ENCODE measurements at places on chromosomes 7 and 10. TPM values are rescaled to one million over a fixed set of nuclear protein-coding genes. Genes with fewer than 3 reads are reported as not detected.
A peak's percentile ranks its signal among the peaks of the same experiment; 100 is the strongest.

- no peak for DNase-seq
- H3K4me1 ChIP-seq, result no peaks in the 10 kb centered on the region
- no peaks in the 10 kb centered on the region for H3K36me3 ChIP-seq
- H3K27me3 ChIP-seq, result no peaks in the 10 kb centered on the region
- H3K27ac ChIP-seq, result no peak overlapping the region
Measured at GRCh38 chr10:42942279-42942950, 134.5 kb upstream of the RET start.

DNA sequence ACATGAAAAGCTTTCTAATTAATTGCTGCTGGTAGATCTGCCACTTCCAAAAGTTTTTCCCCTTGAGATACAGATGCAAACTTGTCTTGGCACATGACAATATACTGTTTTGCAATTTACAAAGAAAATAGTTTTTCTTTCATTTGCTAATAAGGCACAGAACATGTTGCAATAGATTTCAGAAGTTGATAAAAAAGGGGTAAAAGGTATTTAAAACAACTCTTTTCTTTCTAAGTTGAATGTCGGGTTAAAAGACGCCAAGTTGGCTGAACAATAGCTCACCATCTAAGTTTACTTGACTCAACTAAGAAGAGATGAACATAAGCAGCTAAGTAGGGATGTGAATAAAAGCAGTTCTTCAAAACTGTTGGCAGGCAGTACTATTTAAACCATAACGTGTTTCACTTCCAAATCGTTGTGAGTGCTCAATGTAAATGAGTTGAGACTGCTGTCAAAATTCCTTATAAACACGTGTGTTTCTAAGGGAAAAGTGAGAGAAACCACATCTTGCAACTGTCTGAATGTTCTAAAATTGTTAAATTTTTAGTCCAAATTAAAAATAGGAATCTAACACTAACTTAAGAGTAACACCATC, 14.5 kb upstream of the THSD7A start:
- no peaks in the 10 kb centered on the region for H3K27me3 ChIP-seq
- H3K36me3 ChIP-seq, result no peaks in the 10 kb centered on the region
- no peak for DNase-seq

GRCh38 chr10:102581981-102582580, 62.2 kb upstream of the TRIM8 start:
- H3K4me3 ChIP-seq, result no peak overlapping the region
- no peaks in the 10 kb centered on the region for H3K27me3 ChIP-seq
- no peak for DNase-seq

DNA sequence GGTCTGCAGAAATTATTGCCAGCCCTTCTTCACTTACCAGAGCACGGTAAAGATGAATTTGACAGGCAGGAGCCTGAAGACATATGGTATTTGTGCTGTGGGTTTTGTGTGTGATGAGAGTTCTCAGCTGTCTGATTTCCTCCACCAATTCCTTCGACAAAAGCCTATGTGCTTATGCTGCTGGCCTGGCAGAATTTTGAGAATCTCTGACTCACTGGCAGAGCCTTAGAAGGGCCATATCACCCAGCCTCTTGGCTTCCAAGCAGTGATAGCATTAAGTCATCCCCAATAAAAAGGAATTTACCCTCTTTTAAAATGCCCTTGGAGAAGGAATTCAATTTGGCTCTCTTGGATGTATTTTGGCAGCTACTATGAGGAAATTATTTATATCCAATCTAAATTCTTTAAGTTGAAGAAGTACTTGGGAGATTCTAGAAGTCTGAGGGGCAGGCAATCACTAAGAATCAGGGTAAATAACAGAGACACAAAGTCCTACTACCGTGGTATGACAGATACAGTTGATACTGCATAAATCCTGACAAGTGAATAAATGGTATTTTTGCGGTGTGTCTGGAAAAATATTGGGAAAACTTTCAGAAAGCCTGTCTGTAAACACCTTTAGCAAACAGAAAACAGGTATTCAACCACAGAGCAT, 68.6 kb upstream of the EFCAB10 start:
- H3K4me1 ChIP-seq, result no peaks in the 10 kb centered on the region
- DNase-seq, result no peak
- H3K36me3 ChIP-seq, result peaks cover 38% of the 10 kb centered on the region
- H3K27ac ChIP-seq, result no peak overlapping the region
- H3K4me3 ChIP-seq, result no peak overlapping the region
- no peaks in the 10 kb centered on the region for H3K27me3 ChIP-seq

DNA sequence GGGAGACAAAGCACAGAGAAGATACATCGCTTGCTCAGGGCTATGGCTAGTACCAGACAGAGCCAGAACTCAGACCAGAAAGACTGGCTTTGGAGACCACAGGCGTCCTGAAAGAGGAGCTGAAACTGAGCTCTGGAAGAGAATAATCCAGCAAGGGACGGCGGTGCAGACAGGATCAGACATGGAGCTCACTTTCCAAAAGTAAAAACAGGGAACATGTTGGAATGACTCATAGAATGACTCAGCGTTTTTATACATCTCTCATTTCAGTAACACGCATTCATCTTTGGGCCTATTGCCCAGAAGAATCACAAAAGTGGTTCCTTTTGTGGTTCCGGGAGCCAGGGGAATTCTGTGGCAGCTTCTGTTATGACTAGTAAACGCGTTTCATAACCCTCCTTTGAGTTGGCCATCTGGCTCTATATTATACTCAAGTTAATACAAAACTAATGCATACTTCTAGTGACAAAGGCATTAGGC, 37.2 kb downstream of the PLEKHS1 start:
- no peaks in the 10 kb centered on the region for H3K4me1 ChIP-seq
- H3K4me3 ChIP-seq, result no peak overlapping the region
- H3K36me3 ChIP-seq, result no peaks in the 10 kb centered on the region
- peak; percentile 23 for DNase-seq
- no peaks in the 10 kb centered on the region for H3K27me3 ChIP-seq

DNA sequence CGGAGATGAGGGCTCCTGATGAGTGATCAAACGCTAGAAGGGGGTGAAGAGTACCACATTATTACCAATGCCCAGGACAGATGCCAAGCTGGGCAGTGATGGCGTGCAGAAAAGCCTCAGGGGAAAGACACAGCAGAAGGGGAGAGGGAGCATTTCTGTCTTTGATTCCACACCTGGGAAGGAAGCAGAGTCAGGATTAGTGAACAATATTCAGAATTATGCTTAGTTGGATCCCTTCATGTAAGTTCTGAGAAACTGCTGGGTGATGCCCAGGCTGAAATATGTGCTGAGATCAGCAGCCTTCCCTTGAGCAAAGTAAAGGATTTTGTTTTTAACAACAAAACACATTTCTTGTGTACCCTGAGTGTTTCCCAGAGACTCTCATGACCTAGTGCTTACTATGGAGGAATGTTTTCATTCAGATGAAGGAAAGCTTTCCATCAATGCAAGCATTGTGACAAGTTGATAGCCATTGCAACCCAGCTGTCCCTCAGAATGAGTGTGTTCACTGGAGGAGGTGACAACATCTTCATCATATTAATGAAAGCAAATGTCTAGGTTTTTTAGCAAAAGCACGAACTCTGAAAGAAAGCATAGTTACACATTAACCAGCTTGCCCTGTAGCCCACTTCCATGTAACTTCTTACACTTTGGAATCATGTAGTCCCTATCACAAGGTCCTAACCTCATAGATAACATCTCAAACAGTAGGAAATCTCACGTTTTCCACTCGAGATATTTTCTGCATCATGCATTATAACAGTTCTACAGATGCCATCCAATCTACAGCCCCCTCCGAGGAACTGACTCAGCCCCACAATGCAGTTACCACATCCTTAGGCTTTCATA, 23.8 kb upstream of the AKR1C1 start:
- H3K27ac ChIP-seq, result no peak overlapping the region
- H3K36me3 ChIP-seq, result no peaks in the 10 kb centered on the region
- H3K27me3 ChIP-seq, result no peaks in the 10 kb centered on the region
- H3K4me1 ChIP-seq, result no peaks in the 10 kb centered on the region
- DNase-seq, result no peak

- no peak overlapping the region for H3K27ac ChIP-seq
- no peak for DNase-seq
- H3K4me3 ChIP-seq, result no peak overlapping the region
- H3K36me3 ChIP-seq, result no peaks in the 10 kb centered on the region
- H3K4me1 ChIP-seq, result peaks cover 10% of the 10 kb centered on the region
- peaks cover 7% of the 10 kb centered on the region for H3K27me3 ChIP-seq
Measured at GRCh38 chr7:156608173-156608478, 32.4 kb upstream of the RNF32 start.

GRCh38 chr10:110765513-110766319, 106.0 kb upstream of the PDCD4 start:
- no peaks in the 10 kb centered on the region for H3K27me3 ChIP-seq
- no peak overlapping the region for H3K27ac ChIP-seq
- H3K36me3 ChIP-seq, result no peaks in the 10 kb centered on the region
- no peaks in the 10 kb centered on the region for H3K4me1 ChIP-seq
- no peak for DNase-seq
- H3K4me3 ChIP-seq, result no peak overlapping the region

DNA sequence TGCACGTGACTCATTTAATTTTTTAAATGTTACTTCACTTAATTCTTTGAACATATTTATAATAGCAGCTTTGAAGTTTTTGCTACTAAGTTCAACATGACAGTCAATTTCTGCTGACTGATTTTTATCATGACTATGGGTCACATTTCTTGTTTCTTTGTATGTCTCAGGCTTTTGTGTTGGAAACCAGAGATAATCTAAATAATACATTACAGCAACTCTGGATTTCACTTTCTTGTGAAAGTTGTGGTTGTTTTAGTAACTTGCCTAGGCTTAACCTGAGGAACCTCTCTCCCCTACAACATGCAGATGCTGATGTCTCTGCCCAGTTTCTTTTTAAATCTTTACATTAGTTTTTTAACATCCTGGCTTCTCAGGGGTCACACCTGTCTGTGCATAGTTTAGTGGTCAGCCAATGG, 180.8 kb downstream of the CCDC71L start:
- no peak overlapping the region for H3K27ac ChIP-seq
- H3K4me1 ChIP-seq, result no peaks in the 10 kb centered on the region
- H3K4me3 ChIP-seq, result no peak overlapping the region
- H3K36me3 ChIP-seq, result no peaks in the 10 kb centered on the region
- H3K27me3 ChIP-seq, result no peaks in the 10 kb centered on the region

DNA sequence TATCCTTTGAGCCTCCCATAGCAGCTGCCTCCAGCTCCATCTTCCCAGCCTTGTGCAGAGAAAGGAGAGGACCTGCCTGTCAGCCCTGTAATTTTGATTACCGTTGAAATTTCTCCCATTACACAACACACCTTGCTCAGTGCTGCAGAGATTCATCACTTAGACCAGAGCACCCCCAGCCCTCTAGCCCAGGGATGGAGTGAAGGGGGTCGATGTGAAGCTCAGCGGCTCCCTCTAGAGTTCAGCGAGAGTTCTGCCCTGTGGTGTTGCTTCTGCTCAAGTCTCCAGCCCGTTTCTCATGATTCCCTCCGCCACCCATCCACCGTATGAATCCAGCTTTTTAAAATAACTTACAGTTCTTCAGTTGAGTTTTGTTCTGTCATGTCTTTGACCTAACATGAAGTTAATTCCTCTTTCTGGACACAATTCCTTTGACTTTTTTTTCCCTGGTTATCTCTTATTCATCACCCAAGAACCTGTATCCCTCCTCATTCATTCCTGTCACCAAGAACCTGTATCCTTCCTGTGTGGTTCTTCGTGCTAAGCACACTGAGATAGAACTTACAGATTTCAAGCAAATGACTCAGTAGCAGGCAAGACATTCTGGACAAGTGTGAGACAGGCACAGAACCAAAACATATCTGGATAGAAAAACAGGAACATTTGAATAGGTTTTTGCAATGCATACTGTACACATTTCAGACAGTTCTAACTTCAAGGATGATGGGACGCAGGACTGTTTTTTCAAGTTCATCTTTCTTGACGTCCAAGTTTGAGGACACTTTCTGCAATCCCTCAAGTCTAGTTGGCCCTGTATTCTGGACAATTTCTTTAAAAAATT, 35.0 kb upstream of the ZNF32 start:
- H3K36me3 ChIP-seq, result no peaks in the 10 kb centered on the region
- H3K27ac ChIP-seq, result no peak overlapping the region
- DNase-seq, result no peak
- H3K27me3 ChIP-seq, result no peaks in the 10 kb centered on the region
- no peaks in the 10 kb centered on the region for H3K4me1 ChIP-seq

- no peak overlapping the region for H3K4me3 ChIP-seq
- DNase-seq, result no peak
- no peaks in the 10 kb centered on the region for H3K4me1 ChIP-seq
- no peaks in the 10 kb centered on the region for H3K27me3 ChIP-seq
- no peaks in the 10 kb centered on the region for H3K36me3 ChIP-seq
- no peak overlapping the region for H3K27ac ChIP-seq
Measured at GRCh38 chr7:51961804-51962203, 645.2 kb upstream of the COBL start.

DNA sequence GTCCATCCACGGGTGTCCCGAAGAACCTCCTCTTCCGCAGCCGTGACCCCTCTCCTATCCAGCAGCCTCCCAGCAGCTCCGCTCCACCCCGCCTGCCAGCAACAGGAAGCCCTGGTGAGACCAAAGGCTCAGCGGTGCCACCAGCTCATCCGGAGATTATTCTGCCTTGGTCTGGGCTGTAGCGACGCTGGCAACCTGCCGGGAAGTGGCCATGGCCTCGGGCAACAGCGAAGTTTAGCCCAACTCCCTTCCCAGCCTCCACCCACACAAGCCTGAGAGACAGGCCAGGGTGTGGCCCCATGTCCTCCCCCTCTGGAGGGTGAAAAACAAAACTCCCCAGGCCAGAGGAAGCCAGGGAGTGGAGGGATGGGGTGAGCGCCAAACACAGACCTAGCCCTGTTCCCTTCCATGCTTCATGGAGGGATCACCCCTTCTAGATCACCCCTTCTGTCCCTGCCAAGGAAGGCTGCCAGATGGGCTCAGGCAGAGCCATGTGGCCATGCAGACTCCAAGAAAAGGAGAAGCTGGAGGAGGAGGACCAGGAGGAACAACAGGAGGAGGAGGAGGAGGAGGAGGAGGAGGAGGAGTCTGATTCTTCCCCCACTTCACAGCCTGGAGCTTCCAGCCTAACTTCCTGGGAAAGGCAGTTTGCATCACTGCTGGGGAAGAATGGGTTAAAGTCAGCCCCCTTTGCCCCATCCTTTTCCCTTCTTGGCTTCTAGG, 918 bp downstream of the CALHM2 start:
- H3K27ac ChIP-seq, result peak overlapping the region; percentile 43
- peak overlapping the region; percentile 62 for H3K4me3 ChIP-seq
- no peaks in the 10 kb centered on the region for H3K27me3 ChIP-seq
- H3K36me3 ChIP-seq, result peaks cover 22% of the 10 kb centered on the region
- DNase-seq, result no peak

DNA sequence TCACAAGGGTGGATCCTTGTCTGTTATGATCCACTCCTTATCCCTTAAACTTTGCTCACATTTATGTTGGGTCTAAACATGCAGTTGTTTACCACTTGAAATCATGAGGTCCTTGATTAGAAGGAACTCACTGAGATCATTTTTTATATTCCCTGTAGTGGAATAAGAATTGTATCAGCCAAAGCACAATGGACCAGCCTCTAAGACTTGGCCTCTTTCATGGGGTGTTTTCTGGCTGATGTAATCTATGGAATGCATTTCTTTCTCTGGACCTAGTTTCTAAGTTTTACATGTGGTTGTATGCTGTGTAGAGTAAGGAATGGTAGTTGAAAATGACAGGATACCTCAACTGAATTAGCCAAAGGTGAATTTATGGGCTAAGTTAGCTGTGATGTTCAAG, 376.6 kb downstream of the SORCS3 start:
- no peak for DNase-seq
- no peaks in the 10 kb centered on the region for H3K27me3 ChIP-seq

PLAU gene
- total RNA-seq, result 3.8 TPM

LGI1 gene
- total RNA-seq, result 0.28 TPM

SLC26A3 gene
- total RNA-seq, result 0.09 TPM

ENKUR gene
- total RNA-seq, result 0.05 TPM

ATRNL1 gene
- 3.4 TPM for total RNA-seq

FAM25A gene
- 0.47 TPM for total RNA-seq

PIP gene
- total RNA-seq, result 0.28 TPM

FGFBP3 gene
- total RNA-seq, result 0.52 TPM

OR9A2 gene
- not detected for total RNA-seq

BICC1 gene
- 1.9 TPM for total RNA-seq

TMEM225B gene
- 1.5 TPM for total RNA-seq

Data from thymus (tissue), 14 donors.